ENCODE measurements at places on chromosomes 3 and 15. TPM values are rescaled to one million over a fixed set of nuclear protein-coding genes. Genes with fewer than 3 reads are reported as not detected.

Gene SLC25A36
- 126 TPM for total RNA-seq

Gene ZNF620
- total RNA-seq = 0.83 TPM

Gene MYLK
- total RNA-seq = 500 TPM

Gene CCR9
- total RNA-seq = not detected

Gene HTD2
- total RNA-seq = 11.4 TPM

Gene STIMATE
- total RNA-seq = 23.9 TPM

Gene ZNF148
- total RNA-seq = 34.1 TPM

Gene NR1I2
- total RNA-seq = 0.20 TPM

Gene TEX55
- not detected for total RNA-seq

Gene NMB
- 4.9 TPM for total RNA-seq

Gene GOLGA8J
- not detected for total RNA-seq

Gene CCDC39
- total RNA-seq = not detected

Gene RYR3
- total RNA-seq = 0.07 TPM

Gene DPPA2
- not detected for total RNA-seq

Gene STRIT1
- not detected for total RNA-seq

Gene GATM
- 0.20 TPM for total RNA-seq

Gene FGF12
- total RNA-seq = 0.07 TPM

Gene SAMMSON
- not detected for total RNA-seq

Gene CLSTN2
- total RNA-seq = 1.6 TPM

Gene MYL3
- total RNA-seq = not detected

Gene GAP43
- total RNA-seq = 6.1 TPM

Gene IDH2
- total RNA-seq = 61.6 TPM

Gene INO80
- total RNA-seq = 24.1 TPM

Gene ECE2
- total RNA-seq = 0.17 TPM

Gene GP5
- total RNA-seq = 0.69 TPM

Gene FMN1
- 2.5 TPM for total RNA-seq

Gene LRTM1
- total RNA-seq = not detected

Gene DVL3
- total RNA-seq = 57.3 TPM

Gene FAM107A
- total RNA-seq = 0.07 TPM

Gene TRANK1
- total RNA-seq = 15.6 TPM

Gene CPNE4
- not detected for total RNA-seq

Gene PRSS50
- total RNA-seq = not detected

Gene SLMAP
- total RNA-seq = 50.3 TPM

Gene SUSD5
- 8.4 TPM for total RNA-seq

Gene THPO
- 0.10 TPM for total RNA-seq

Gene PLAAT1
- total RNA-seq = not detected

Gene EEF1AKMT4
- total RNA-seq = 2.9 TPM

Gene YEATS2
- 55.4 TPM for total RNA-seq

Gene CCR4
- under 0.01 TPM for total RNA-seq

Gene PCOLCE2
- total RNA-seq = 192 TPM

Gene TICRR
- total RNA-seq = 1.7 TPM

Gene PPP1R14D
- total RNA-seq = not detected

Gene AHSG
- total RNA-seq = not detected

Gene NR2E3
- total RNA-seq = 0.20 TPM

Gene LTF
- 1.7 TPM for total RNA-seq

Gene EIF1B
- total RNA-seq = 17.2 TPM

Gene LARP6
- total RNA-seq = 51.3 TPM

Gene SMAD6
- 20.8 TPM for total RNA-seq

Gene DNAJA4
- 3.4 TPM for total RNA-seq

Gene GUCA1C
- total RNA-seq = not detected

Gene ATR
- total RNA-seq = 25.0 TPM

Gene LINGO1
- total RNA-seq = 0.33 TPM

Data from smooth muscle cell of the pulmonary artery (primary cell).